ENCODE measurements at places on chromosomes 12 and 14.

- DNase-seq, result no peak
Observed at GRCh38 chr12:52331833-52332232, 10.6 kb upstream of the KRT83 start.

GRCh38 chr12:6708960-6709394 lies 8.4 kb upstream of the PIANP start:
- no peak for DNase-seq

- DNase-seq, result no peak
Observed at GRCh38 chr12:14960548-14961465, 594 bp downstream of the ARHGDIB start.

DNA sequence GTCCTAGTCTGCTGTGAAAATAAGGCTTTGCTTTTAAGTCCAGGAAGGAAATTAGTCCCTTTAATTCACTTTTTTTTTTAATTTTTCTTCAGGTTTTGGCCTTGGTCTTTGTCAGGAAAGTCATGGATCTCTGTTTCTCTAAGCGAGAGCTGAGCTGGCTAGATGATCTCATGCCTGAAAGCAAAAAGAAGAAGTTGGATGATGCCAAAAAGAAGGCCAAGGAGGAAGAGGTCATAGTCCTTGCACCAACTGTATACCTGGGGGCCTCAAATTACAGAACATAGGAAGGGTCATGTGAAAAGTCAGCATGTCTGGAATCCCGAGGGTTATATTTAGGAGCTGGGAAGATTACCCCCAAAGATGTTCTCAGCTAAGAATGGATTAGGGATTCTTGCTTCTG lies 72.3 kb downstream of the SLC4A8 start:
- DNase-seq, result no peak

DNA sequence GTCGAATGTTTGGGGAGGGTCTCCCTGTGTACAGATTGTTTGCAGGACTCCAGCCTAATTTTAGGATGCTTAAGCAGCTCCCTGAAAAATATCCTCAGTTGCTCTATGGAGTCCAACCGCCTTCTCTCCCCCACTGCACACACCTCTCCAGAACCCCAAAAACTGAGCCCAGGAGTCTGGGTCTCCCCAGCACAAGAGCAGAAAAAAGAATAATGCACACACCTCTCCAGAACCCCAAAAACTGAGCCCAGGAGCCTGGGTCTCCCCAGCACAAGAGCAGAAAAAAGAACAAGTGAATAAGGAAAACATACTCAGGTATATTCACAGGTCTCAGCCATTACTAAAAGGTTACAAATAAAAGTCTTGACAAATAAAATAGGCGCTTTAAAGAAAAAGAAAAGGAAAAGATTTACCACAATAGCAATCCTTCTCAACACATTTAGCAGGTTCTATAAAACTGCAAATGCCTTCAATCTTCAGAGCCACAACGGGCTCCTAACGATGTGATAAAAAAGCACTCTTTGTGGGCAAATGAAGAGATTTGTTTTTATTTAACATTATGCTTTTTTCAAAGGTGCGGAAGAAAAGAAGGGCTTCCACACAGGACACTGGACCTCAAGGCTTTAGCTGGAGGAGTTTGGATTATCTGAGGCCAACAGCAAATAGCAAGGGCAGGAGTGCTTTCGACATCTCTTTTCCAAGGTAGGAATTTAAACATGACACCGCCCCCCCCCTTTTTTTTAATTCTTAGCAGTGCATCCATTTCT lies 8.2 kb downstream of the BCL11B start:
- no peak for DNase-seq
